ENCODE measurements at places on chromosomes 16 and 17. TPM values are rescaled to one million over a fixed set of nuclear protein-coding genes. Genes with fewer than 3 reads are reported as not detected.

DNA sequence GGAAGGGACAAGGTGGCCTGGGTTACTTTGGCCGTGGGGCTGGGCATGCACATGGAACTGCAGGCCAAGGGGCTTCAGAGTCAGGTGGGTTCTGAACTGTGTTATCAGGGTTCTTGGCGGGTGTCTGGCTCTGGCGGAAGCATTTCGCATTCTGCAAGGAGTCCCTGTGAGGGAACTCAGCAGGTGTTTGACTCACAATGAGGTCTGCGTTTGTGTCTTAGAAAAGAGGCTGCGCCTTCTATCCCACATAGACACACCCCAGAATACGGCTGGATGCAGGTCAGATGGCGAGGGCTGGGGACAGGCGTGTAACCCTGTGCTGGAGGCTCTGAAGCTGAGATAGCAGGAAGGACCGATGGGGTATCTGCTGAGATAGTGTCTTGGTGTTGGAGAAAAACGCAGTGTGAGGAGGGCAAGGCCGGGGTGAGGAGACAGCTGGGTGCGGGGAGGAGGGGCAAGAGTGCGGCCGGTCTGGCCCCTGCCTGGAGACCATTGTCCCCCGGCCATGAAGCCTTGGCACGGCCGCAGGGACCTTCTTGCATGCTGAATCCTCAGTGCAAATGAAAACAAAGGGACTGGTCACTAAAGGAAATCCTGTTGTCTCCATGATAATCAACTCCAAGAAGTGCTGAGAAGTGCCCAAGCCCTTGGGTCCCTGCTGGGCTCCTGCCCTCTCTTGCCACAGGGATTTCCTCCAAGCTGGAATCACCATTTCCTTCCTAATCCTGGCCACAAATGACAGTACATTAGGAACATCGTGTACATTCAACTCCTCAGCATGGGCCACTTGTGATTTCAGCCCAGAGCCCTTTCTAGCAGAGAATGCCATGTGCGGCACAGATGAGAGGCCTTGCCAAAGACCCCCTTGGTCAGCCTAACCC is 22.8 kb upstream of the MTSS2 start:
- no peak for DNase-seq
- no peaks in the 10 kb centered on the region for H3K27me3 ChIP-seq
- H3K4me1 ChIP-seq = peaks cover 54% of the 10 kb centered on the region
- peaks cover 6% of the 10 kb centered on the region for H3K36me3 ChIP-seq
- peak overlapping the region; percentile 64 for H3K27ac ChIP-seq

DNA sequence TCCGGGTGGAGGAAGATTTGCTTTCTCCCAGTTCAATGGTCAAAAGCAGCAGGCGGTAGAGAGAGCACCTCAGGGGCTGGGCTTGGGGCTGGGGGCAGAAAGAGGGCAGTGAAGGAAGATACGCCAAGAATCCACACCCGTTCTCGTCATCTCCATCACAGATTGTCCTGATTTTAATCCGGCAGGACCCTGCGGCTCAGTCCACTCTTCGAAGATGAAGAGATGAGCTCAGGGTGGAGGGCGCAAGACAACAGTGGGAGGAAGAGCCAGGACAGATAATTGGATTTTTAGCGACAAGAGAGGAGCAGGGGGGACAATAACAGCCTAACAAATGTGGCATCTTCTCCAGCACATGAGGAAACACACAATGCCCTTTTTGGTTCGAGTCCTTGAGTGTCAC is 165.9 kb downstream of the SDK2 start:
- no peak overlapping the region for H3K4me3 ChIP-seq
- H3K36me3 ChIP-seq = no peaks in the 10 kb centered on the region
- H3K27ac ChIP-seq = no peak overlapping the region
- H3K27me3 ChIP-seq = peaks cover 8% of the 10 kb centered on the region

- no peaks in the 10 kb centered on the region for H3K36me3 ChIP-seq
- peaks cover 13% of the 10 kb centered on the region for H3K4me1 ChIP-seq
- no peak overlapping the region for H3K27ac ChIP-seq
- H3K27me3 ChIP-seq = peaks cover 87% of the 10 kb centered on the region
- DNase-seq = no peak
Measured at GRCh38 chr16:3193221-3194212, 5.5 kb downstream of the OR1F1 start.

- no peak overlapping the region for H3K27ac ChIP-seq
- H3K4me1 ChIP-seq = no peaks in the 10 kb centered on the region
- DNase-seq = no peak
- H3K4me3 ChIP-seq = no peak overlapping the region
- no peaks in the 10 kb centered on the region for H3K27me3 ChIP-seq
Measured at GRCh38 chr16:22278441-22279230, 18.6 kb upstream of the POLR3E start.

DNA sequence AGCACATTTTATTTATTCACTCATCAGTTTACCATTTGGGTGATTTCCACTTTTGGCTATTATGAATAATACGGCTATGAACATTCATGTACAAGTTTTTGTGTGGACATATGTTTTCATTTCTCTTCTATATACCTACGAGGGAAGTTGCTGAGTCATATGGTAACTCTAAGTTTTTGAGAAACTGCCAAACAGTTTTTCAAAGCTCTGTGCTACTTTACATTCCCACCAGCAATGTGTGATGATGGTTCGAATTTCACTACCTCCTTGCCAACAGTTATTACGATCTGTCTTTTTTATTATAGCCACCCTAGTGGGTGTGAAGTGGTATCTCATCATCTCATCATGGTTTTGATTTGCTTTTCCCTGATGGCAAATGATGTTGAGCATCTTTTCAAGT is 63.7 kb upstream of the MRTFB start:
- H3K4me3 ChIP-seq = no peak overlapping the region
- no peak overlapping the region for H3K27ac ChIP-seq
- no peaks in the 10 kb centered on the region for H3K27me3 ChIP-seq
- no peak for DNase-seq
- H3K4me1 ChIP-seq = peaks cover 19% of the 10 kb centered on the region
- no peaks in the 10 kb centered on the region for H3K36me3 ChIP-seq

Gene GRB7
- total RNA-seq = 34.5 TPM

Gene KRT14
- total RNA-seq = not detected

DNA sequence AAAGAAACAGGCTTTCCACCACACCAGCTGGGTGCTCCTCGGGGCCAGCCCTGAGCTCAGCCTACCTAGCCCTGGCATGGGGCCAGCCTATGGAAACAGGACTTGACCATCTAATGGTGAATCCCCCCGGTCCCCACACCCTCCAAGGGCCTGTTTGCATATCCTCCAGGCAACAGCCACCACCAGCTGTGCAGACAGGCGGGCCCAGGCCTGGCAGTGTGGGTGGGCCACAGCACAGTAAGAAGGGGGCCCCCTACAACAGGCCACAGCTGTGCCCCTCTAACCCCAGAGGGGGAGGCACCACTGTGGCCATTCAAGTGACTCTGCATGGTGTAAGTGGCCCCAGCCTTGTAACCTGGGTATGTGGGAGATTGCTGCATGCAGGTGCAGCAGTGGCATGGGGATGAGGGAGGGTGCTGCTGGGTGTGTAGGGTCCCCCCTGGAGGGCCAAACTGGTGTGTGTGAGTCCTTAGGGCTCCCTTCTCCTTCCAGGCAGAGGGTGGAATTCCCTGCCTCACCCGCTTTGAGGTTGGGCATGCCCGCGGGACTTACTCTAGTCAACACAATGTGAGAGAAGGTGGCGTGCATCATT is 148.2 kb downstream of the C16orf78 start:
- H3K27me3 ChIP-seq = no peaks in the 10 kb centered on the region
- no peaks in the 10 kb centered on the region for H3K4me1 ChIP-seq
- no peaks in the 10 kb centered on the region for H3K36me3 ChIP-seq
- DNase-seq = no peak

DNA sequence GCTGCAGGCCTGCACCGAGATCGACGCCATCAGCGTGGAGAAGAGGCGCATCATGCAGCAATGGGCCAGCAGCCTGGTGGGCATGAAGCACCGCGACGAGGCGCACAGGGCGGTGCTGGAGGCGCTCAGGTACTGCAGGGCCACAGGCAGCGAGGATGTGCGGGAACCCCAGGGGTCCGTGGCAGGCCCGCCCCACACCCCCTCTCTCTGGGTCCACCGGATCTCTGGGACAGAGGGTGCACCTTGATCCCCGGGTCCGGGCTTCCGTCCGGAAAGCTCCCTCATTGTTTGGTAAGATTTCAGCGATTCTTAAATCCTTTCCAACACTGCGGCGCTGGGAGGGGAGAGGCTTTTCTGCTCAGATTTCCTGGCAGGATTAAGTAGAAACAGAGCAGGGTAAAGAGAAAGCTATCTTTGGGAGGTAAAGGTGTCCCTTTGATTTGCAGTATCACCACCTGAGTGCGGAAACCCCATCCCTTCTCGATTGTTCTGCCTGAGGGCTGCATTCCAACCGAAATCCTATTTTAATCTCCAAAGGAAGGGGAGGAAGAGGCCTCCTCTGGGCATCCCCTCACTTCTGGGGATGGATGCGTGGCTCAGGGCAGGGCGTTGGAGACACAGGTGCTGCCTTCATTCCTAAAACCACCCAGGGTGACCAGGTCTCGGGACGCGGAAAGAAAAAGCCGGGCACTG is 29.2 kb downstream of the CCDC40 start:
- no peak overlapping the region for H3K27ac ChIP-seq
- no peaks in the 10 kb centered on the region for H3K36me3 ChIP-seq
- H3K4me1 ChIP-seq = peaks cover 37% of the 10 kb centered on the region
